Right forelimb (tissue), 1 donor: ENCODE measurements at places on chromosomes 13 and 19.
A peak's percentile ranks its signal among the peaks of the same experiment; 100 is the strongest.

- no peak for DNase-seq
These were observed 59.6 kb downstream of the WDFY2 start for GRCh38 chr13:51643882-51644281.

DNA sequence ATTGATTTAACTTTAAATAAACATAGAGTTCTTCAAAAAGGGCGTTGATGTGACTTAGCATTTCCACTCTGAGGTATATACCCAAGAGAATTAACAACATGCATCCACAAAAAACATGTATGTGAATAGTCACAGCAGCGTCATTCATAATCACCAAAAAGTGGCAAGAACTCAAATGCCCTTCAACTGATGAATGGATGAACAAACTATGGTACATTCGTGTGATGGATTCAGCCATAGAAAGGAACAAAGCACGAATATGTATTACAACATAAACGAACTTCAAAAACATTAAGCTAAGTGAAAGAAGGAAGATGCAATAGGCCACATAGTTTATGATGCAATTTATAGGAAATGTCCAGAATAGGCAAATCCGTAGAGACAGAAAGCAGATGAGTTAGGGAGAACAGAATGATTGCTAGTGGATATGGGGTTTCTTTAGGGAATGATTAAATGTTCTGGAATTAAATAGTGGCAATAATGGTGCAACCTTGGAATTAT lies 72.3 kb upstream of the UQCRFS1 start:
- no peak for DNase-seq

DNA sequence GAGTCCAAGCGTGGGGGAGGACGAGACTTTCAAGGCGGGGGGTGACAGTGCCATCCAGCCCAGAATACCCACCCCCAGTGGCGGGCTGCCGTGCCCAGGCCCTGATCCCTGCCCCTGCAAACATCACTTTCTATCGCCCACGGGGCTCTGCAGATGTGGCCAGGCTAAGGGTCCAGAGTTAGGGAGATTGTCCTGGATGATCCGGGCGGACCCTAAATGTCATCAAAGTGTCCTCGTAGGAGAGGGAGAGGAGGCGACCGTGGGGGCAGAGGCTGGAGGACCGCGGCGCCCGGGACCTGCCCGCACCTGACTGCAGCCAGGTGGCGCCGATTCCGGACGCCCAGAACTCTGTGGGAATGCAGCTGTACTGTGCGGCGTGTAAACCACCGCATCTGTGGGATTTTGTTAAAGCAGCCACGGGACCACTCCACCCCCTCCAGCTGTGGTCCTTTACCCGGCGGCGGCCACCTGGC lies 32.4 kb downstream of the GJA3 start:
- no peak for DNase-seq

GRCh38 chr19:11047866-11048265 lies 41.4 kb upstream of the LDLR start:
- no peak for DNase-seq

GRCh38 chr19:1098177-1099051 lies 3.2 kb upstream of the POLR2E start:
- DNase-seq, result no peak

DNA sequence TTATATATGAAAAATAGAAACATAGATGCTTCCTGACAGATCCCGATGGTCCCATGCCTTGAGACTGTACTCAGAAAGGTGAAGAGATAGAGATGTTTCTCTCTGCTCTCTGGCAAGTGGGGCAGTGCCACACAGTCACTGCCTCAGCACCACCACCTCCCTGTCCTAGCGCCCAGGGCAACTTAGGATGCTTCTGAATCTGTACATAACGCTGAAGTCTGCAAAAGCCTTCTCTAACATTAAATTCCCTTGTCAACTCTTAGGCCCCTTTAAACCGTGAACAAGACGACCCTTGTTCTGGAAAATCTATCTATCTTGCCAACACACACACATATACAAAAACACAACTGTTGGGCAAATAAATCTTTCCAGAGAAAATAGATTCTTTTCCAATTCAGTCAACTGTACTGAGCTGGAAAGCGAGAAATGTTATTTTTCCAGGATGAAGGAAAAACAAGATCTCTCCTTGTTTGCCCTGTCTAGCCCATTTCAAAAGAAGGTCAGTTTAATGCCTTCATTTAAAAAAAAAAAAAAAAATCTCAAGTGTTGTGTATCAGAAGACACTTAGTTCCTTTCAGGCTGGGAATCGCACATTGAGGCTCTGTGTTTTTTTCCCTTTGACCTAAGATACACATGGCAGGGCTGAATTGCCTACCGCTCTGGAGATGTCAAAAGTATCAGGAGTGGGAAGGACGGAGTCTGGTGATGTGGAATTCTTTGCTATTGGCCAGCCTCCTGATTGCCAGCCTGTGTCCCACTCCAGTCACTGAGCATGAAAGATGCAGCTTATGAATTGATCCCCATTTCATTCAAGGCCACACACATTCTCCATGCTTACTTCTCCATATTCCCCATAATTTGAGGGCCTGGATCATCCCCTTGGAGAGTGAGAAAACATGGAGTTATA lies 241.4 kb downstream of the LACC1 start:
- no peak for DNase-seq

DNA sequence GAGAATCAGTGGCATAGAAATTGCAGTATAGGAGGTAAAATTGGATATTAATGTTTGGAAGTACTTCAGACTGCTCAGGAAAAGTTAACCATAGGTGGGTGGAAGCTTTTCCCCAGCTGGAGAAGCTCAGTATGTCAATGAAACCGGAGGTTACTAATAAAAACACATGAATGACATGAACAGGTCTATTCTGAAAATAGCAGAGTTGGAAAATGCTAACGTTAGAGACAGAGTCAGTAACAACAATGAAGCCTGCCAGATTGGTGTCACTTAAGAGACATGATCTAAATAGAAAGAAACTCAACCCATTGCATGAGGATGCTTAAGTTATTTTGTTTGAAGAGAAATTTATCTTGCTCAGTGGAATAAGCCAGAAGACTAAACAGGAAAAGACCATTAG lies 364.5 kb downstream of the DNAJC15 start:
- DNase-seq, result no peak

- peak; percentile 33 for DNase-seq
These were observed 87.3 kb downstream of the STK24 start for GRCh38 chr13:98489446-98490194.

DNA sequence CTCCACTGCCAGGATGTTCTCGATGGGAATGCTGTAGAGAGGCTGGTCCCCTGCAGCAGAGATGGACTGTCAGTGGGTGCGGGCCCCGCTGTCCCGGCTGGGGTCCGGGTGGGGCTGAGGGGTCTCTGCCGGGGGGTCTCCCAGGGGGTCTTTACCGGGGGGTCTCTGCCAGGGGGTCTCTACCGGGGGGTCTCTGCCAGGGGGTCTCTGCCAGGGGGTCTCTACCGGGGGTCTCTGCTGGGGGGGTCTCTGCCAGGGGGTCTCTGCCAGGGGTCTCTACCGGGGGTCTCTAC lies 25.7 kb upstream of the C13orf46 start:
- DNase-seq, result no peak

GRCh38 chr19:9937001-9937411 lies 691 bp upstream of the OLFM2 start:
- no peak for DNase-seq

GRCh38 chr13:25762795-25763377 lies 288.9 kb downstream of the SHISA2 start:
- no peak for DNase-seq

- no peak for DNase-seq
These were observed 12.3 kb downstream of the ATP7B start for GRCh38 chr13:51998723-51999509.

DNA sequence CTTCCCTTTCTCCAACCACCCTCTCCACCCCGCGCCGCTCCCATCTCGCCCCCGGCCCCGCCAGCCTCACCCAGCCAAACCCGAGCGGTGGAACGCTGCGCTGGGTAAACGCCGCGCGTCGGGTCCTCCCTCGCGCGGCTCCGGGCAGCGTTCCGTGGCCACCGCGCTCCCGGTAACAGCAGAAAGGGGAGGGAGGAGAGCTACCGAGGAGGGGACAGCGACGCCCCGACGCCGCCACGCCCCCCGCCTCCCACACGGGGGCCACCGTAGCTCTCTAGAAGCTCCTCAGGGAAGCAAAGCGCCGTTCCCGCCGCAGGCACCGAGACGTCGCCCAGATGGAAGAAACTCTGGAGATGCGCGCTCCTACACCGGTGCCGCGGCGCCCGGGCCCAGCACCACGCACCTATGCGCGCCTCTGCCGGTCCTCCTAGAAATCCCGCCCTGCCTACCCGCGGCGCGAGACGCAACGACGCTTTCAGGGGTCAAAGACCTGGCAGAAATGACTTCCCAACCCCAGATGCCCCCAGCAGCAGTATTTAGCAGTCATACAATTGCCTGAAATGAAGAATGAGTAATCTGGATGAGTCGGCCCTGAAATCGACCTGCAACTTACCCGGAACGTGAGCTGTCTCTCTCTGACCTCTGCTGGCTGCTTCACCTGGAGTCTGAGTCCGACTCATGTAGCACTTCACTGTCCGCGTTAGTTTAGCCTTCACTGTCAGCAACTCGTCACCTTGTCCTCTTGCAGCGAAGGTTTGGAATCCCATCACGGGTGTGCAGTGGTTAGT lies at the start of gene RUBCNL:
TSS of gene RUBCNL (minus strand) at position 189 of the 788 bp plus-strand sequence. CDS start 14,777 bp downstream, outside the sequence.
- DNase-seq, result peak; percentile 56

DNA sequence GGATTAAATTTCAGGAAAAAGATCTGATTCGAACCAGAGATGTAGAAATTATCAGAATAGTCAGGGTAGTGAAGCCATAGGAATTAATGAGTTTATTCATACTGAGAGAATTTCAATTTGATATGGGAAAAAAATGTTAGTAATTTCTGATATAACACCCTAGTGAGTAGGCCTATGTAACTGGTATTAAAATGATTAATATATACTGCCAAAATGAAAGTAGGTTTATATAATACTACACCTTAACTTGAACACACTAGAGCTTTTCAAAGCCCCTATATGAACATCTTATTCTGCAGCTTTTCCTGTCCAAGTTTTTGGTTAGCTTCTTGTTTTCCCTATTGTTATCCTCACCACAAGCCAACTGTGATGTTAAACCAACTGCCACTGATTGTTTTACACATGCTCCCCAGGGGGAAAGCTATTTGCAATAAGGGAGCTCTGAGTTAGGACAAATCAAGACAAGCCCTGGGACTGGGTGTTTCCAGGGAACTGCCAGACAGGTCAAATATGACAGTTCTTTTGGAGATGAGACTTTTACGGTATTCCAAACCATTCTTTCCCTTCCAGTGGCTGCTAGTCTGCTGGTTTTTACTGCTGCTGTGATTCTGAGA lies 45.3 kb downstream of the FNDC3A start:
- DNase-seq, result no peak

- DNase-seq, result no peak
These were observed 26.1 kb downstream of the GJA3 start for GRCh38 chr13:20134732-20135131.

DNA sequence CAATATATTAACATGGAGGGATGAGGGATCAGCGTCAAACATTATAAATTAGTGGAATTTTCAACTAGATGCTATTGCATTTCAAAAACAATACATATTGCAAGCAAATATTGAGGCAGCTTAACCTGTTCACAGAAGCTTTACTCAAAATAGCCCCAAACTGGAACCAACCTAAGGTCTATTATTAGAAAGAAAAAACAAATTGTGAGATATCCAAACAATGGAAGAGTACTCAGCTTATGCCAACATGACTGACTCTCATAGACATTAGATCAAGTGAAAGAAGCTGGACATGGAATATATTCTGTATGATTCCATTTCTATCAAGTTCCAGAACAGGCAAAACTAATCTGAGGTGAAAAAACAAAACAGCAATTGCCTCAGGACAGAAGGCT lies 27.6 kb upstream of the NEK3 start:
- DNase-seq, result no peak

DNA sequence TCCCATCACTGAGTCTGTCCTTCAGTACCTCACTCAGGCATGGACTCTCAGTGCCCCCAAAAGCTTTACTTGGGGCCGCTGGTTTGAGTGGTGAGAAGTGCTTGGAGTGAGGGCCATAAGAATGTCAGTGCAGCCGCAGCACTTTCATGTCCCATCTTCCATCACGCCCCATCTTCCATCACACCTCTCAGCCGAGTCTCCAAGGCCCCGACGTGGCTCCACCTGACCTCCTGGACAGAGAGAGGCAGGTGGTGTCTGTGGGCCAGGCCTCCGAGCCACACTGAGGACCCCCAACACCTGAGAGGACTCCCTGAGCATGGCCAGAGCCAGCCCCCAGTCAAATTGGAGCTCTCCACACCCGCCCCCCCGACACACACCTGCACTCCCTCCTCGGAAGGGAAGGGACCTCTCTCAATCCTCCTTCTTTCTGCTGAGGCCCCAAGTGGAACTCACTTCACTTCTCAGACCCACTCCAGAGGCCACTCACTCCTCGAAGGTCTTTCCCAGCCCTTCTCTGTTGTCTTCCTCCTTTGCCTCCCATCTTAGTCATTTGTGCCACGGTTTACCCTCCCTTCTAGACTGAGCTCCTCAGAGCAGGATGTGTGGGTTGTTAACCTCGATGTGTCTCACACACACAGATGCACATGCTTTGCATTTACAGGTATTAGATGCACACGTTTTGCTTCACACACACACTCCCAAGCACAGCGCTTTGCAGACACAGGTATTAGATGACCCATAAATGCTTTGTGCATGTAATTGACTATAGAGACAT lies 65.7 kb upstream of the ATP12A start:
- no peak for DNase-seq

- no peak for DNase-seq
These were observed 350.2 kb downstream of the IRS2 start for GRCh38 chr13:109436055-109436622.

GRCh38 chr13:29436291-29436690 lies 159.2 kb downstream of the SLC7A1 start:
- DNase-seq, result no peak

DNA sequence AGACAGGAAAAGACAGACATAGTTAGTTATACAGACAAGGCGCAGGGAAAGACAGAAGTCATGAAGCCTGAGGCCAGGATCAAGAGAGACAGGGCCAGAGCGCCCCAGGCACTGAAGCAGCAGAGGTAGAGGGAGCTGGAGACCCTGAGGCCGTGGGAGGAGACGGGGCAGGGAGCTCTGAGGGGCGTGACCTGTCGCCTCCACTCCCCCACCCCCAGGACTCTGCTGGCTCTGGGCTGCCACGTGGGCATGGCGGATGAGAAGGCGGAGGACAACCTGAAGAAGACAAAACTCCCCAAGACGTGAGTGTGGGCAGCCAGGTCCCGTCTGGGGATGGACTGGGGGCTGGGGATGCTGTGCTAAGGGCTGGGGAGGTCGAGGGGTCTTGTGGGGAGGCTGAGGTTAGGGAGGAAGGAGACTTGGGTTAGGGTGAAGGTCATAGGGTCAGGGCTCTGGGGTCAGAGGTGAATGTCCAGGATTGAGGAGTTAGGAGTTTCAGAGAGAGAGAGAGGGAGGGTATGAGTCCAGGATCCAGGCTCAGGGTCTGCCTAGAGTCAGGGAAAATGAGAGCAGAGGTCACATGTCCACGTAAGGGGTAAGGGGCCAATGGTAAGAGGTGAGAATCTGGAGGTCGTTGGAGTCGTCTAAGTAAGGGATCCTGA lies 31.1 kb downstream of the RYR1 start:
- DNase-seq, result no peak

- DNase-seq, result no peak
These were observed 37.0 kb upstream of the FARP1 start for GRCh38 chr13:98105929-98106336.
